Bronchial epithelial cell (primary cell): ENCODE measurements at places on chromosomes 7 and 10. TPM values are rescaled to one million over a fixed set of nuclear protein-coding genes. Genes with fewer than 3 reads are reported as not detected.

The KCP gene
- total RNA-seq: 0.53 and 1.3 TPM in 2 replicates

The SYT15 gene
- total RNA-seq: under 0.01 and 0.13 TPM in 2 replicates

The TRIM74 gene
- total RNA-seq: 0.13 and 0.26 TPM in 2 replicates

The WAPL gene
- 41.9 and 62.7 TPM in 2 replicates for total RNA-seq

The GSTO1 gene
- 75.8 and 158 TPM in 2 replicates for total RNA-seq

The RAMP3 gene
- not detected in 2 replicates for total RNA-seq

The NEBL gene
- total RNA-seq: 18.7 and 54.4 TPM in 2 replicates

The ARMC3 gene
- total RNA-seq: under 0.01 TPM in 1 of 2 replicates, not detected in the other

The GIMAP1 gene
- total RNA-seq: not detected in 2 replicates

The EBF3 gene
- 0.26 TPM in 1 of 2 replicates, not detected in the other for total RNA-seq

The MOSPD3 gene
- 1.8 and 1.9 TPM in 2 replicates for total RNA-seq

The RASA4 gene
- total RNA-seq: 2.2 and 2.4 TPM in 2 replicates

DNA sequence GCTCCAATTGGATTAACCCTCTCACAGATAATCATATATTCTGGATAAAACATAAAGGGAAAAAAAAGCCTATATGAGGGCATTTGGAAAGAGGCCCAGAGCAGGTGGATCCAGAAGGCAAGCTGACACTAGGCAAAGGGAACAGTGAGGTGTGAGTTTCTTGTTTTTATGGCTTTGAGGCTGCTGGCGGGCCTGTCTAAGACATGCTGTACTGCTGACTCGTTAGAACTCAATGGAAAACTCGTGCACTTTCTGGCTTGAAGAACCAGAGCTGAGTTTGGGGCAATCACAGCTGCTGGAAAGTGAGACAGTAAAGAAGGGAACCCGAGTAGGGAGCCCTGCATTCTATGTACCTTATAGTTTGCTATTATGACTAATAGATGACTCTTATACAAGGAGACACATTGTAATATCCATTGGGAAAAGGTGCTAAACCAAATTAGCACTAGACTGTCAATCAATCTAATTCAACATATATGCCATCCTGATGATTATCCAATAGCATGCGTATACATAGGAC, 637.1 kb downstream of the GATA3 start:
- DNase-seq: peak; percentile 59

- no peak for DNase-seq
These were observed 49.4 kb upstream of the KLF6 start for GRCh38 chr10:3834404-3834803.

DNA sequence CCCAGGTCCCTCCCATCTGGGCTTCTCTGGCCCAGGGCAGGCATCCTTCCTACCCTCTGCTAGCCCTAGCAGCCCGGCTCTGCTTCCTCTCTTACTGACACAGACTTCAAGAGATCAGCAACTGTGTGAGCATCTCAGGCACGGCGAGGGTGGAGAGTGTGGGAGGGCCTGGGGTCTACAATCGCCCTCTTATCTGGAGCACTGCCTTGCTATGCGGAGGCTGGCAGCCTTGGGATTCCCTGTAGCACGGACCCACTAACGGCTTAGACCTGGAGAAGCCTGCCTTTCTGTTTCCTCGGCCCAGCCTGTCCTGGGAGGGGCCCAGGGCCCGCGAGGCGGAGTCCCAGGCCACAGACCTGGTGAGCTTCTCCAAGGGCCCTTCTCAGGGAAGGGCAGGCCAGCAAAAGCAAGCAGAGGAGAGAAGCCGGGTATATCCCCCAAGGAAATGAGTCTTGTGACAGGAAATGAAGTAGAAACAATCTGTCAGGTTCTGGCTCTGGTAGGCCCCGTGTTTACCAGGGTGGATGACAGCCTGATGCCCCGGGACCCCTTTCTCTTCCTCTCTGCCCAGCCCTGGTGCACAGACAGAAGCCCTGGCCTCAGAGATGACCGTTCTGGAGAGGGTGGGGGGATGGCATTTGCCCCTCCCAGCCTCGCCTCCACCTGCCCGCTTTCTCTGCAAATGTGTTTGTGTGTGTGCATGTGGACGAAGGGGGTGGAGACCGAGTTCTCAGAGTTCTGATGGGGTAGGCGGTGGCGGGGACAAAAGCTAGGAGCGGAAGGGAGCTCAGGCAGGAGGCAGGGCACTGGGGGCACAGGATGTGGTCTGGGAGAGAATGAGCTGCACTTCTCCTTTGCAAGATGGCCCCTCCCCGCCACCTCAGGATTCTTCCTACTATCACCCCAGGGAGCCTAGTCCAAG, 2.5 kb downstream of the LRCH4 start:
- peak; percentile 51 for DNase-seq

DNA sequence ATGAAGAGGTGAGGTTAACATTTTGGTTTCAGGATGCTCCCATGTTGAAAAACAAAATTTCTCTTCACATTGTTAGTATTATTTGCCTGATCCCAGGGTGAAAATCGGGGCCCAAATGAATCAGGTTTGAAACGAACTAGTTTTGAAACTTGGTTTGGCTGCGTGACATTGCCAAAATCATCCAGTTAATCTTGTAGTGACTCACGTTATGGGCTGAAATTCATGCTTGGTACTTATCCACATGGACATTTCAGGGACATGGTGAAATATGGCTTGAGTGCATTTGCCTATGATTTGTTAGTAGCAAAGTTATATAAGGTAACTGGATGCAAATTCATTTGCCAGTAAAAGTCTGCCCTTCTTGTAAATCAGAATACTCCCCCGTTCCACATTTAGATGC, 97.3 kb downstream of the CFAP58 start:
- no peak for DNase-seq

- DNase-seq: no peak
These were observed 206.1 kb downstream of the POU6F2 start for GRCh38 chr7:39183796-39184195.

DNA sequence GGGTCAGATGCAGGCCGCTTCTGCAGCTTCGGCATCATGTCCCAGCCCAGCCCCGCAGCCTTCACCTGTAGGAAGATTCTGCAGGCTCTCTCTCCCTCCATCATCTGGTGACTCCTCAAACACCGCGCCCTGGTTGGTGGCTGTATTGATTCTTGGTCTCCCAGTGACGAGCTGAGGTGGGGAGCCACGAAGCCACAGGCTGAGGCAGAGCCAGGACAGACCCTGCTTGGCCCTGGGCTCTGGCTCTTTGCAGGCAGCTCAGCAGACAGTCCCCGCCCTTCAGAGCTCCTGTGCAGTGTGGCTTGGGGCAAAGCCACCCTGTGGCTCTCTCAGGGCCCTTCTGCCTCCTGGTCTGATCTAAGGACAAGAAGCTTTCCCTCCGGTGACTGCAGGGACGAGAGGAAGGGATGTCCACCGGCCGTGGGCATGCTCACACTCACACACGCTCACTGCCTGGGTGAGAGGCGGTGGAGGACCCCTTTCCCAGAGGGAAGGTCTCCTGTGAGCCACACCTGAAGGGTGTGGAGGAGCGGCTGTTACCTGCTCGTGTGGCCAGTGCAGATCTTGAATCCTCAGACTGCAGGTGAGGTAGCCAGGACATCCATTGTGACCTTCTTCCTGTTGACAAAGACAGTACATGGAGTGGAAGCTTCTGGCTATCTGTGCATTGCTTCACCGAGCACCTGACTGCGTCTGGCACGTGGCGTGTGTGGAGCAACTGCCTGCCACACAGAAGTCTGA, 79.6 kb downstream of the INPP5A start:
- no peak for DNase-seq

GRCh38 chr7:55476852-55477780, 95.2 kb downstream of the VOPP1 start:
- DNase-seq: no peak

DNA sequence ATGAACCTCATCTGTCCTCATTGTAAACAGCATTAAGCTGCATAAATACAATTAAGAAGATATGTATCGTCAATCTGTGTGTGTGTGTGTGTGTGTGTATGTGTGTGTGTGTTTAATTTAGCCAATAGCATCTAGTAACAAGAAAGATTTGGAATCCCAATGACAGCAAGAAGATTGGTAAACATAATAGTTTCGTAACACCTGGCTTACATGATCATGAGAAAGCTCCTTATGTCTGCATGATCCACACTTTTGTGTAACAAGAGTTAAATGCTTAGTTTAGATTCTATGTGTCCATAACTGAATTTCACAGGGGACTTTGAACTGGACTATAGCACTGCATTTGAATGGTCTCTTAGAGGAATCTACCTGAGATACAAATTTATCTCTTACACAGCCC, 191.0 kb upstream of the BET1 start:
- DNase-seq: no peak

- no peak for DNase-seq
These were observed 55.7 kb downstream of the FHIP2A start for GRCh38 chr10:114877301-114877644.

DNA sequence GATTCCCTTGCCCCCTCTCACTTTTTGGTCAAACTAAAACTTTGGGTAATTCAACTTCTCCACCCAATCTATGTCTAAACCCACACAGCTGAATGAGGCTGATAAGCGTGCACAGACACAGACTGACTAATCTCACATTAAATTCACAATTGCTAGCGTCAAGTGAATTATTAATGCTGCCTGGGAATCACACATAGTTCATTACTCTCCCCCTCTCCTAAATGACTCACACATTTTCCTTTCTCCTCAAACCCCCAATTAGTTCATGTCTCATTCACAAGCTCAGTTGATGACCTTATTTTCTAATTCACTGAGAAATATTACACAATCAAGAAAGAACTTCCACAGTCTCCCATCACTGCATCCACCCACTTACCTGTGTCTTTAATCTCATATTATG, 14.5 kb downstream of the KLF14 start:
- peak; percentile 9 for DNase-seq

- peak; percentile 80 for DNase-seq
These were observed 78.2 kb downstream of the MGMT start for GRCh38 chr10:129545261-129545660.

DNA sequence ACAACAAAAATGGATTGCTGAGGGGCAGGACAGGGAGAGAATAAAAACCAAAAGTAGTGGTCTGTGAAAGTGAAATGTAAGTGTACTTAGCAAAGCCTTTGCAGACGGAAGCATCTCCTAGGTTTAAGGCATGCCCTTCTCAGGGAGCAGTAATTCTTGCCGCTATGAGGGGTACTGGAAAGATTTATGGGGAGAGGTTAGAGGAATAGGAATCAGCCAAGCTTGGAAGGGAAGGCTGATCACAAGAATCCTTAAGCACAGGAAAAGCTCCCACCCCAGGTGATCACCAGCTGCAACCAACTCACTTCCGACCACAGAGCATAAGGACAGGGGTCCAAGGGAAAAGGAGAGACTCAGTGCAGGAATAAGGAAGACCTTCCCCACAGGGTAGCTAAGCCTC, 10.3 kb downstream of the GFRA1 start:
- DNase-seq: no peak

DNA sequence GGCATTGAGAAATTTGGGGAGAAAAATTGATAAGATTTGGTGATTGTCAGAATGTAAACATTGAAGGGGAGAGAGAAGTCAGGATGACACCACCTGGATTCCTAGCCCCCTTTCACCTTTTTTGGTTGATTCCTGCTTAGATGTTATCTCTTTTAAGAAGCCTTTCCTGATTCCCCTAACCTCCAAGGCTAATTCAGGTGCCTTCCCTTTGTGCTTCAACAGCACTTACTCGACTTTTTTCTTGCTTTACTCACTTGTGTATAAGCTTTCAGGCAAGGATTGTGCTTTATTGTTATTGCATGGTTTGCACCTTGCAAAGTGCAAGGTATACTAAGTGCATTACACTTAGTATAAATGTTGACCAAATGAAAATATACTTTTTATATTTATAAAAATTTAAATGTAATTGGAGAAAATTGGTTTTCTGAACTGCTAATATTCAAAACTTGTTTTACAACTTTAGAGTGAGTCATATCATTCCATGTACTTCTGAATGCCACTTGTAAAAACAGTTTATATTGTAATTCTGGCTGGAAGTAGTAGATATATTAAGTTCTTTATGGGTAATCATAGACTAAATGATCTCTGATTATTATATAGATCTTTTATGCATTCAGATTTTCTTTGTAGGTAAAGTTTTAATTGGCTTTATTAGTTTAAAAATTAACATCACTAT, 13.2 kb downstream of the SHOC2 start:
- DNase-seq: peak; percentile 70

DNA sequence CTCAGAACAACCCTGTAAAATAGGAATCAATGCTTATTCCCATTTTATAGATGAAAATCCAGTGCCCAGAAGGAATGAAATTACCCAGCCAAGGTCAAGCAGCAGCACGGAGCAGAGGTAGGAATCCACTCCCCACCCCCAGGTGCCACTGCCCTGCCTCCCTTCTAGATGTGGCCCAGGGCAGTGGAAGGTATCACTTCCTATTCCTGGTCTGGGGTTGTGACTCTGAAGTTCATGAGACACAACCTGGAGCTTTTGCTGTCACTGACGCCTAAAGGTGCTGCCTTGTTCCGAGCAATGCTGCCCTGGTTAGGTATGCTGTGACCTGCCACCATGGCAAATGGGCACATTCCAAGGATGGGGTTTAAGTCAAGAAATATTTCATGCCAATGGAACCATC, 53.6 kb downstream of the PIK3AP1 start:
- DNase-seq: no peak

DNA sequence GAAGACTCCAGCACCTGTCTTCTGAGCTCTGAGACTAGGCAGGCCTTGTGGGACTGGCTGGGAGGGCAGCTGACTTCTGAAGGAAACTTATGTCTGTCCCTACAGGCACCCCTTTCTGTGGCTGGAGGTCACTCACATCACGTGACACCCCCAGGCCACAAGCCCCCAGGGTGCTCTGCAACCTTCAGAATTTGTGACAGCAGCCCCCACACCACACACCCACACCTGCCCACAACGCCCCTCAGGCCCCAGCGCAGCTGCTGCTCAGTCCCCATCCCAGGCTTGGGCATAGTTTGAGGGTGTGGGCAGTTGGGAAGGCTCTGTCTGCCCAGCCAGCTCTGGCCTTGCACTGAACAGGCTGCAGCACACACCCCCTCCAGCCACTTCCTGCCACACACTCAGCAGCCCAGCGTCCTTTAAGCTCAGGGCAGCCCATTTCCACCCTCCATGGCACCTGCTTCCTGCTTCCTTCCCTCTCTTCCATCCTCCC, 80.0 kb upstream of the UNC5B start:
- DNase-seq: no peak

GRCh38 chr10:88062385-88062784, 199.0 kb downstream of the PTEN start:
- no peak for DNase-seq

GRCh38 chr10:71044720-71045119, 156.4 kb upstream of the PCBD1 start:
- DNase-seq: no peak

DNA sequence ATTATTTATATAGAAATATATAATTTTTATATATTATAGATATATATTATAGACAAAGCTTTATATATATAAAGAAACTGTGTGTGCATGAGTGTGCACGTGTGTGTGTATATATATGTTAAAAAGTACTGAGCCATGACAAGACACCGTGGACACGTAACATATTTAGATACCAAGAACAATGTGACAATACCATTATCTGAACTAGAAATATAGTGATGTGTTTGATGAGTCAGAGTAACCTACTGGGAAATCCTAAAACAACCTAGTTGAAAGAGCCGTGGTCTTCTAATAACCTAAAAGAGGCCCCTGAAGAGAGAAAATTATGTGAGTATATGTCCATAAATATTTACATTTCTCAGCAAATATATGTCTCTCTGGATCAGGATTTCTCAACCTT, 50.7 kb upstream of the ITGB8 start:
- no peak for DNase-seq

- no peak for DNase-seq
These were observed 100.6 kb downstream of the ARHGAP22 start for GRCh38 chr10:48504141-48504885.
